ENCODE measurements at places on chromosomes 13 and 19.
A peak's percentile ranks its signal among the peaks of the same experiment; 100 is the strongest.

DNA sequence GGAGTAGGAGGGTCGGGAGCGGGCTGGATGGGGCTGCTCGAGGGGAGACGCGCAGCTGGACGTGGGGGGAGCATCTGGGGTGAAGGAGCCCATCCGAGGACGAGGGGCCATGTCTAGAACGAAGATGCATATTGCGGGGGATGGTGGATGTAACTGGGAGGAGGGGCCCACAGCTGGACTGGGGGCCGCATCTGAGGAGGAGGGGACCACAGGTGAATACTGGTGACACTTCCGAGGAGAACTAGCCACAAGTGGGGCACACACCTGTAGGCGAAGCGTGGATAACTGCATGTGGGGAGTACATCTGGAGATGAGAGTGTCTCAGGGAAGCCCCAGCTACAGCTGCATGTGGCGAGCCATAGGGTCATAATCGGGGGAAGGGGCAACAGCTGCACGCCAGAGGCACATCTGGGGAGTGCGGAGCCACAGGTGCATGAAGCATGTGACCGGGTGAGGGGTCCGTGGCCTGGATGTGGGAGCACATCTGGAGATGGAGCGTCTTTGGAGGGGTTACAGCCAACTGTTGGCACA lies 402 bp downstream of the ZSWIM9 start:
- ATAC-seq, result no peak

DNA sequence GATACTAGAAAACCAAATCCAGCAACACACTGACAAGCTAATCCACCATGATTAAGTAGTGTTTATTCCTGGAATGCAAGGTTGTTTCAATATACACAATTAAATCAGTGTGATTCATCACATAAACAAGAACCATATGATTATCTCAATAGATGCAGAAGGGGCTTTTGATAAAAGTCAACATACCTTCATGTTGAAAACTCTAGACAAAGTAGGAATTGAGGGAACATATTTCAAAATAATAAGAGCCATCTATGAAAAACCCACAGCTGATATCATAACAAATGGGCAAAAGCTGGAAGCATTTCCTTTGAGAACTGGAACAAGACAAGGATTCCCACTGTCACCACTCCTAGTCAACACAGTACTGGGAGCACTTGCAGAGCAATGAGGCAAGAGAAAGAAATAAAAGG lies 213.6 kb upstream of the CSNK1A1L start:
- ATAC-seq, result no peak

DNA sequence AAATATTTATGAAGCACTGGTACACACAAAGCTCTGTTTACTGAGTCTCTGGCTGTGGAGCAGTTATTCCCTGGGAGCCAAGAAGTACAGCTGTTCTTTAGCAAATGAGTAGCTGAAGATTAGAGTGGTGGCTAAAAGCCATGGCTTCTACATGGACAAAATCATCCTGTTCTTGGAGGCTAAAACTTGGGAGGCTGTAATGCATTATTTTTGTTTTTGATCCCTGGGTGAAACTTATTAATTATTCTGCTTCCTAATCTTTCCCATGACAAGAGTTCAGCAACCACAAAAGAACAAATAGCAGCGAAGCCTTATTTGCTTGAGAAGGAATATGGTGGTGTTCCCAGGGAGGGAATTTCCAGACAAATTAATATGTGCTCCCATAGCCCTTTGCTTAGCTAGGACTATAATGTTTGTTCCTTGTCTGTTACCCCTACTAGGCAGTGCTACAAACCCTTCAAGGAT lies 109.5 kb downstream of the DCT start:
- no peak for ATAC-seq

DNA sequence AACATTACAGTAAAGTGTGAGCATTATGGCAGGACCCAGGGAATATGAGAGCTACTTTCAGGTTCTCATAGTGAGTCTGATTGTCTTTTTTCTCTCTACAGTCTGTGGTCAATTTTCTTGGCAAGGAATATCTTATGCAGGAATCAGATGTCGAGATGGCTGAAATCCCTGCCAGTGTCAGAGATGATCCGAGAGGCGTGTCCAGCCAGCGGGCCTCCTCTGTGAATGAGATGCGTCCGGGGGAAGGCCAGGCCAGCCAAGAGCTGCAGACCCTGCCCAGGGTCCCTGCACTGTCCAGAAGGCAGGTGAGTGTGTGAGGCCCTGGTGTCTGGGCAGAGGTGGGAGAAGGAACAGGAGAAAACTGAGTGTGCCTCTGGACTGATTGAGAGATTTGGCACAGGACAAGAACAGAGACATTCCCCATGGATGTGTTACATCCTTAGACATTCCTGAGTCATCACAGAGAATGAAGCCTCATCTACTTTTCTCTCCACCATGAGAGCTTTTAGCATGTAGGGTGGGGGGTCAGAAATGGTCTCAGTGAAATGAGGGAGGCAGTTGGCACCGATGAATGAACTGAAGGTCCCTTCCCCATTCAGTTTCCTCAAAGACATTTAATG lies 27.3 kb upstream of the EDDM13 start:
- ATAC-seq, result no peak

DNA sequence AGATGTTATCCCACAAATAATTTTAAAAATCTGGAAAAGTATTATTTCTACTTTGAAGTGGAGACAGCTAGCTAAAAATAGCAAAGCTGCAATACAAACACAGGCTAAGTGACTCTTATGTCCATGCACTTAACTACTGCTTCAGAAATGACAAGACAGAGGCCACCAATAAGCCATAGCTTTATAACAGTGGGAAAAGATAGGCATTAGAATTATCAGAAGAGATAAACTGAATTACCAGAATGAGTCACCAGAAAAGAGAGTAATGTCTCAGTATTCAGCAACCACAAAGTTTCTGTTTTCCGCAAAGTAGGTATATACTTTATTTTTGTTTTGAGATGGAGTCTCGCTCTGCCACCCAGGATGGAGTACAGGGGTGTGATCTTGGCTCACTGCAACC lies 17.1 kb downstream of the CLN5 start:
- peak; percentile 93 for ATAC-seq

GRCh38 chr13:86579662-86580061 lies 780.4 kb upstream of the SLITRK6 start:
- ATAC-seq, result no peak

DNA sequence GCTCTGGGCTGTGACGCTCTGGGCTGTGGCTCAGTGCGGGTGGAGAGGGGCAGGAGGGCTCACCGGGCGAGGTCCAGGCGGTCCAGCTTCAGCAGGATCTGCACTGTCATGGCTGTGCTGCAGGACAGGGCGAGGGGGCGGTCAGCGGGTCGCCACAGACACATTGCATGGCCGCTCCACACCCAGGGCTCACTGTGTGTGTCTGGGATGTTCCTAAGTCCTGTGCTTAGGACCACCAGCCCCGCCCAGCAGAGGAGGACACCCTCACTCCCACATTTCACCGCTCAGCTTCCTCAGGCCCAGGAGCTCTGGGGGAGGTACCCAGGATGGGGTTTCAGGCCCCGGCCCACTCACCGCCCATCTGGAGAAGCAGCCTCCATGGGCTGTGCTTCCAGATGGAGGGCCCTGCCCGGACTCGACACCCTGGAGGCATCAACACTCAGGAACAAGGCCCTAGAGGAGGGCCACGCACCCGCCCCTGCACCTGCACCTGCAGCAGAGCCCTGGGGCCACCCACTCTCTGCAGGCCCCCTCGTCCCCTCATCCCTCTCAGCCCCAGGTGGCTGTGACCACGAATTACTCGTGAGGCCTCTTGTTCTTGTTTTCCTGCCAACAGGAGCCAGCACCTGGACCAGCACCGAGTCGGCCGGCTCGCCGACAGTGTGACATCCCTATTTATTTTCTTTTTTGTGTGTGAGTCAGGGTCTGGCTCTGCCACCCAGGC lies 9.7 kb upstream of the CERS1 start:
- ATAC-seq, result no peak

DNA sequence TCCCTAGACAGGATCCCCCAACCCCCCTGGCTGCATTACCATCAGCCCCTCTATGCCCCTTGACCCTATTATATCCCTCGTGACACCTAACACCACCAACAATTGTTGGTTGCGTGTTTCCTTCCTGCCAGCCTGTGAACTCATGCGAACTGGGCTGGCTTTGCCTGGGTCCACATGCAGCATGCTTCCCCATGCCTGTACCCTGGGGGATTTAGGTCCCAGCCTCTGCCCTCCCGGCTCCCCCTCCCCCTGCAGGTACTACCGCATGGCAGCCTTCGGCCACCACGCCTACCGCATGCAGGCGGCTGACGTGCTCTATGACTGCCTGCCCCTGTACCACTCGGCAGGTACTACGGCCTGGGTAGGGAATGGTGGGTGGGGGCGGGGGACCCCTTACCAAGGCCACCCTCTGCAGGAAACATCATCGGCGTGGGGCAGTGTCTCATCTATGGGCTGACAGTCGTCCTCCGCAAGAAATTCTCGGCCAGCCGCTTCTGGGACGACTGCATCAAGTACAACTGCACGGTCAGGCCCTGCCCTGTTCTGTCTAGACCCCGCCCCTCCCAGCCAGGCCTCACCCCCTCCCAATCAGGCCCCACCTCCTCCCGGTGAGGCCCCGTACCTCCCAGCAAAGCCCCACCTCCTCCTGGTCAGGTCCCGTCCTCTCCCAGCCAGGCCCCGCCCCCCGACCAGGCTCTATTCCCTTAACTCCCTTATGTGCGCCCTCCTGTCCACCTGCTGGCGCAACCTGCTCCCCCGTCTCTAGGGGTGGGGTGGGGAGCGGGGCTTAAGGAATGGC lies 18.5 kb downstream of the SLC27A1 start:
- peak; percentile 96 for ATAC-seq

- ATAC-seq, result no peak
Observed at GRCh38 chr13:33690354-33690753, 127.6 kb upstream of the RFC3 start.

DNA sequence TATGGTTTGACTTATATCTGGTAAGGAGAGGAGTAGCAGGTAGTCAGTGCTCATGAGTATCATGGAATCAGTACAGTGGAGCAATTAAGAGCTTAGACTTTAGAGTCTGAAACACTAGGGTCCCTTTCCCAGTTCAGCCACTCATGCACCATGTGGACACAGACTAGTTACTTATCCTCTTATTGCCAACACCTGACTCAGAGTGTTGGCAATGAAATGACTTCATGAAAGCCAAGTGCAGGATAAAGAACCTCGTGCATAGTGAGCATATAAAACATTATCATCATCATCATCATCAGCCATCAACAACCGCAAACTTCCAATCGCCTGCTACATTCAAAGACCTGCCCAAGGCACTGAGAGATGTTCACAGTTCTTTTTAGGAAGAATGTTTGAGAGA lies 164.2 kb downstream of the FOXO1 start:
- no peak for ATAC-seq

DNA sequence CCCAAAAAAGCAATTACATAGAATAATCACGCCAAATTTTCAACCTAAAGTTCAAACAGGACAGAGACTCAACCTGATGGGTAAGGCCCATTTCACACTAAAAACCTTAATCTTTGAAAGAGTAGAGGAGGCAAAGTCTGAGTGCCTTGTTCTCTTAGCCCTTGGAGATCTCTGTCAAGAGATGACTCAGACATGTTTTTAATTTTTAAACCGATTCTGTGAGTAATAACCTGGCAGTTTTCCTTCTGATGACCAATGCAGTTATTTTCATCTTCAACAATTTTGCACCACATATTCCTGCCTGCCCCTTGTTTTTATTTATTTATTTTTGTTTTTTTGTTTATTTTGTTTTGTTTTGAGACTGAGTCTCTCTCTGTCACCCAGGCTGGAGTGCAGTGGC lies 11.5 kb upstream of the TNFSF9 start:
- ATAC-seq, result peak; percentile 24

DNA sequence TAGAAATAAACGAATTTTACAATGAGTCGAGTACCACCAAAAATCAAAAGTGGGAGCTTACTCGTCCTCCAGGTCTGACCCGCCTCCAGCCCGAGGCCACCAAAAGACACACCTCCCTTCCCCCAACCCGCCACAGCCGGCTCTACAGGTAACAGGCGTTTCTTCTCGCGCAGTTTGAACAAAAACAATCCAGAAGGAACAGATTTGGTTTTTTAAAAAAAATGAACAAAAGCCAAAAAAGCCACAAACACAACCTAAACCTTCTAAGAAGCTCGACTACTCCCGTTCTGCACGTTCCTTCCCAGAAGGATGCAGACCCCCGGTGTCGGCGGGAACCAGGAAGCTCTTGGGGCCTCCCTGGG lies 671 bp downstream of the ZDHHC20 start:
- no peak for ATAC-seq

DNA sequence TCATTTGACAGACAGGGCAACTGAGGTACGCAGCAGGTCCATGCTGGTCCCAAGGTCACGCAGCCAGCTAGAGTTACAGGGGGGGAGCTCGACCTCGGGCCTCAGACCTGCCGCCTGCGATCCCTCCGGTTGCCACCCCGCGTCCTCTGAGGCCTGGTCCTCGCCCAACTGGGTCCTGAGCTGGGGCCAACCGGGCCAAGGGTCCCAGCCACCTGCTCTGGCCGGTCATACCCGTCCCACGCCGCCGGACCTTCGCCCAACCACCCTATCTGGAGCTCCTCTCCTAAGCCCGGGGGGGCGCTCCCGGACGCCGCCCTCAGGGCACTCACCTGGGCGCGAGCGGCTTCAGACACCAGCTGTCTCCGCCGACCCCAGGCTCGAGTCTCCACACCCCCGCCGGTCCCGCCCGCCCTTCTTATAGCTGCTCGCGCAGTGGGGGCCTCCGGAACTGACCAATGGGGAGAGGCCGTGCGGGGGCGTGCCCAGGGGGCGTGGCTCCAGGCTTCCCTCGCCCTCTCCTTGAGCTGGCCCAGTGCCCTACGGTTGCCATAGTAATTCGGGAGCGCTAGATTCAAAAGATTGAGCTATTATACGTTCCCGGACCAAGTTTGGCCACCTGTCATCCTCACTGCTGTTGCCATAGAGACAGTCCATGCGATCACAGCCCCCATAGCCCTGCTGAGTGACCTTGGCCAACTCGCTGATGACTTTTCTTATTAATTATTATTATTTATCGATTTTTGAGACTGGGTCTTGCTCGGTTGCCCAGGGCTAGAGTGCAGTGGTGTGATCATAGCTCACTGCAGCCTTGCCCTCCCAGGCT lies at the start of gene PLIN5:
PLIN5 (minus strand) TSS at position 389 of the 823 bp plus-strand sequence. CDS start 1,150 bp downstream, outside the sequence.
- ATAC-seq, result peak; percentile 50

- ATAC-seq, result no peak
Observed at GRCh38 chr19:34066007-34066643, 106.2 kb upstream of the LSM14A start.

DNA sequence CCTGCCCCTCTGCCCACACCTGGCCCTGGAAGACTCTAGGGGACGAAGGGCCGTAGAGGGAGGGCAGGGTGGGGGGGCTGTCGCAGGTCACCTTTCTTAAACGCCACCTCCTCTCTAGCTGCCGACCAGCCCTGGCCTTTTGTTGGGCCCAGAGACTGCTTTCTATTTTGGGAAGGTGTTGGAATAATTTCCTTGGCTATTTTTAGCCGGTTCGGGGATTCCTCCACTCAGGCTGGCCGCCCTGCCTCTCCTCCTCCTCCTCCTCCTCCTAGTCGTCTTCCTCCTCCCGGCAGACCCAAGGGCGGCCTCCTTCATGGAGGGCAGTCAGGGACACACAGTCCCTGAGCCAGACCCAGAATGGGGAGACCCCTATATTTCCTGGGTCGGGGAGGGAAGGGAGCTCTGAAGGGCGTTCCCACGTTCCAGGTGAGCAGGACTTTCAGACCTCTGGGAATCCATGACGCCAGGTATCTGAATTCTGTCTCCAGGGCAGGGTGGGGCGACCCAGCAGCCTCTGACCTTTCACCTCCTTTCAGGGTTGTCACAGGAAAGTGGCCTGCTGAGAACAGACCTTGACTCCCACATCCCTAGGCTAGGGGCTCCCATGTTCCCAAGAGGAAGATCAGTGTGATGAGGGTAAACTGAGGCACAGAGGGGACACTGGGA lies 19.9 kb downstream of the GADD45B start:
- no peak for ATAC-seq

Measured in activated CD4-positive, CD25-positive, alpha-beta regulatory T cell treated with anti-CD3 and anti-CD28 coated beads, Interleukin-2, amount 50 U/mL, for 24 hours (primary cell).